Prostate gland (tissue), 2 donors: ENCODE measurements at places on chromosomes 2 and 18. TPM values are rescaled to one million over a fixed set of nuclear protein-coding genes. Genes with fewer than 3 reads are reported as not detected.

The RAD51AP2 gene
- total RNA-seq = not detected

DNA sequence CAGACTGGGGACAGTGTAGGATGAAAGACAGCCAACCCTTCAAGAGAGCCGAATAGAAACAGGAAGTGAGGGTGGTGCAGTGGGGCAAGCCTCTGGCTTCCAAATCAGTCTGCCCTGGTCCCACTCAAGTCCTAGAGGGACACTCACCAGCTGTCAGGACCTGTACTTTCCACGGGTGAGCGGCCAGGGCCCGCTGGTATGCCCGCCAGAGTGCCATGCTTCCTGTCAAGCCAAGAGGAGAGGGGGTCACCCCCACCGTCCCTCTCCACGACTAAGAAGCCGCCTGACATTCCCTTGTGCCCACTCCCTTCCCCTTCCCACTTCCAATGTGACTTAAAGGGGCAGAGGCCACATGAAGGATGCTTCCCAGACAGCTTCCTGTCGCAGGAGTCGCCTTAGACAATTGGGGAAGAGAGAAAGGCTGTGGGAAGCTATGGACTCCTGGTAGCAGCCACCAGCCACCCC lies 564 bp downstream of the MPV17 start:
- peaks cover 10% of the 10 kb centered on the region for H3K4me1 ChIP-seq
- DNase-seq = no peak
- peaks cover 3% of the 10 kb centered on the region for H3K36me3 ChIP-seq
- H3K27me3 ChIP-seq = no peaks in the 10 kb centered on the region

The FEV gene
- total RNA-seq = 25.9 TPM

GRCh38 chr2:47036489-47036769 lies 118.7 kb downstream of the STPG4 start:
- H3K36me3 ChIP-seq = no peaks in the 10 kb centered on the region
- DNase-seq = no peak
- no peak overlapping the region for H3K4me3 ChIP-seq

DNA sequence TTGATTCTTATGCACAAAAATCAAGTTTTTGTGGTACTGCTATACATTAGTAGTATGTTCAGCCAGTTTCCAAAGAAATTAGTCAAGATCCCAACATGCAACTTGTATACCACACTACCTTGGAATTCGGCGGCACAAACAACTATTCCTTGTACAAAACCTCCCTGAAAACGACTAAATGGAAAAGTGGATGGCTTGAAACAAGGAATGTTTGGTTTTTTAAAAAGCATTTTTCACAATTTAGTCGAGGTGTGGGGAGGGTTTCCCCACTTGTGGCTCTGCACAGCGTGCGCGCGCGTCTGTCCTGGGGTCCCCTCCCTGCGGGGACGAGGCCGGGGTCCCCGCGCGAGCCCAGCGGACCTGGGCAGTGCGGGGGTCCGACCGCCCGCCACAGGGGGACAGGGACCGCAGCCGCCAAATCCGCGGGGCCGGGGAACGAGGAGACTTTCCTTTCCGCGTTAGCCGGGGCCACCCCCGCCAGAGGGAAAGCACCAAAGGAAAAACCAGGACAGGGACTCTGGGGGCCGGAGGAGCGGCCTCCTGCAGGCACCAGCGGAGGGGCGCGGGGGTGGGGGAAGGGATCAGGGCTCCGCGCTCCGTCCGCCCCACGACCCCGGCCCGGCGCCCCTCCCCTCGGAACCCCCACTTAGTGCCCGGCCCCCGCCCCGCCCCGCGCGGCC lies 534 bp upstream of the SOCS6 start:
- H3K4me1 ChIP-seq = peaks cover 6% of the 10 kb centered on the region
- peak; percentile 24 for DNase-seq
- peak overlapping the region; percentile 72 for H3K4me3 ChIP-seq
- H3K36me3 ChIP-seq = no peaks in the 10 kb centered on the region

- H3K4me3 ChIP-seq = no peak overlapping the region
- H3K27ac ChIP-seq = no peak overlapping the region
- no peak for DNase-seq
- no peaks in the 10 kb centered on the region for H3K27me3 ChIP-seq
Measured at GRCh38 chr2:20985062-20985461, 58.8 kb downstream of the APOB start.

DNA sequence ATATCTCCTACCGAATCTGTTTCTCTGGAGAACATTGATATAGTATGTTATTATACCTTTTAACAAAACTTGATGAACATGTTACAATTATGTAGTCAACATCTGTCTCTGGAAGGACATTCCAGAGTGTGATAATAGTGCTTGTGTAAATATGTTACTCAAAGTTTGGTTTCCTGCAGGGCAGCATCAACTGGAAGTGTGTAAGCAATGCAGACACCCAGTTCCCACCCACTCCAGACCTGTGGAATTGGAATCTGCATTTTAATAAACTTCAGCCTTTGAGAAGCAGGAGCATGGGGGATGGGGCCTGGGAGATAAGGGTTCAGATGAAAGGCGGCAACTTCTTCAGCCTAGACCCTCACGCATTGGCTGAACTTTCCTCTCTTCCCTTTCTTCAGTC lies 398.9 kb downstream of the RND3 start:
- no peak overlapping the region for H3K27ac ChIP-seq
- DNase-seq = no peak
- H3K36me3 ChIP-seq = no peaks in the 10 kb centered on the region
- no peaks in the 10 kb centered on the region for H3K27me3 ChIP-seq

DNA sequence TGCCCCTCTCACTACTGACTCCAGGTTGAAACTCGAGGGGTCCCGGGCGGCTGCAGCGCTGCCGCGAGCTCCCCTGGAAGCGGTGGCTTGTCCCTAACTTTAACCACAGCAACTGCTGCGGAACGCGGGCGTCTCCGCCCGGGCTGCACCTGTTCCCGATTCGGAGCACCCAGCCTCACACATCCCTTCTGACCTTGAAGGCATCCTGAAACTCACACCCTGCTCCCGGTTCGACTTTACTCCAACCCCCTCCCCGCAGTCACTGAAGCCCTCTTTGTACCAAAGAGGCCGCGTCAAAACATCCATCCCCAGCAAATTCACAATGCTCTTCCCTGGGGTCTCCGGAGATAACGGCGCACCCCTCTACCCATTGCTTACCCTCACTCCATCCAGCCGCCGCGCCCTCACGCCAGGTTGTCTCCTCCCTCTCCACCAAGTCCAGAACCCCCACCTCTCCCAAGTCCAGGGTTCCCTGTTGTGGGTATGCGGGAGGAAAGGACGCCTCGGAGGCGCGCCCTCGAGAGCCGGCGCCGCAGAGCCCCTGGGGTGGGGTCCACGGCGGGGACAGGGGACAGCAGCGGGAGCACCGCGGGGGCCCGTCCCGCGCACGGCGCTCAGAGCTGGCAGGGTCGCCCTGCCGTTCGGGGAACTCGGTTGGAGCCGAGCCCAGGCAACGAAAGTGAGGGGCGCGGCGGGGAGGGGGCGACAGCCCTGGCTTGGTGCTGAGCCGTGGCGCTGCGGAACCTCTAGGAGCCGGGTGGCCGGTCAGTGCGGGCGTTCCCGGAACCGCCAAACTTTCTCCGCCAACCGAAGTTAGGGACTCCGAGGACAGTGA lies 934 bp downstream of the MYO5B start:
- H3K36me3 ChIP-seq = no peaks in the 10 kb centered on the region
- H3K4me1 ChIP-seq = no peaks in the 10 kb centered on the region
- H3K27me3 ChIP-seq = no peaks in the 10 kb centered on the region
- peak overlapping the region; percentile 76 for H3K4me3 ChIP-seq
- no peak for DNase-seq

DNA sequence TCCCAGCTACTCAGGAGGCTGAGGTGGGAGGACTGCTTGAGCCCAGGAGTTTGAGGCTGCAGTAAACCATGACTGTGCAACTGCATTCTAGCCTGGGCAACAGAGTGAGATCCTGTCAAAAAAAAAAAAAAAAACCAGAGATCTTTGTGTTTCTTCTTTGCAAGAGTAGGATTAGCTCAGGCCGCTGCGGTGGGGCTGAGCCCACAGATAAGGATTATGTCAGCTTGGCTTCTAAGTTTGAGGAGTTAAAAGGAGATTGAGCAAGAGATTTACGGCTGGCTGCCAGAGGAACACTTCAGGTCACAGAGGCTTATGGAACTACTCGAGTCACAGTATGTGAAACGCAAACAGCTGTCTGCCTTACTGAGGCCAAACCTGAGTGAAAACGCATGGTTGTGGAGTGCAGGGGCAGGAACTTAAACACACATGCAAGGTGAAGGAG lies 146.7 kb upstream of the L3MBTL4 start:
- no peaks in the 10 kb centered on the region for H3K27me3 ChIP-seq
- no peak for DNase-seq
- no peaks in the 10 kb centered on the region for H3K4me1 ChIP-seq
- H3K36me3 ChIP-seq = no peaks in the 10 kb centered on the region
- H3K27ac ChIP-seq = no peak overlapping the region

DNA sequence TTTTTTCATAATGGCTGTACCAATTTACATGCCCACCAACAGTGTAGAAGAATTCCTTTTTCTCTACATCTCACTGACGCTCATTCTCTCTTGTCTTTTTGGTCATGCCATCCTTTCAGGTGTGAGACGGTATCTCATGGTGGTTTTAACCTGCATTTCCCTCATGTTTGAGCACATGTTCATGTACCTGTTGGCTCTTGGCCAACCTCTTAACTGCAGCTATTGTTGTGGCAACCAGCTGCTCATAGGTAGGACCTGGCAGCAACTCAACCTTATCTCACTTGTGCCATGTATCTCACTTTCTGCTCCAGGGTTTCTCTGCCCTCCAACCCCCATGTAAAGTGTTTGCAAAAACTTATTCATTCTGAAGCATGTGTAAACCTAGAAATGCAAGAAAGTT lies 167.5 kb downstream of the UPP2 start:
- no peak overlapping the region for H3K27ac ChIP-seq
- H3K36me3 ChIP-seq = no peaks in the 10 kb centered on the region
- H3K4me3 ChIP-seq = no peak overlapping the region

- no peaks in the 10 kb centered on the region for H3K27me3 ChIP-seq
- DNase-seq = no peak
- H3K36me3 ChIP-seq = no peaks in the 10 kb centered on the region
- no peak overlapping the region for H3K27ac ChIP-seq
- no peaks in the 10 kb centered on the region for H3K4me1 ChIP-seq
Measured at GRCh38 chr2:30732876-30733275, 74.4 kb downstream of the CAPN13 start.

The CXCR1 gene
- total RNA-seq = 0.28 TPM

The SPC25 gene
- total RNA-seq = 0.91 TPM

DNA sequence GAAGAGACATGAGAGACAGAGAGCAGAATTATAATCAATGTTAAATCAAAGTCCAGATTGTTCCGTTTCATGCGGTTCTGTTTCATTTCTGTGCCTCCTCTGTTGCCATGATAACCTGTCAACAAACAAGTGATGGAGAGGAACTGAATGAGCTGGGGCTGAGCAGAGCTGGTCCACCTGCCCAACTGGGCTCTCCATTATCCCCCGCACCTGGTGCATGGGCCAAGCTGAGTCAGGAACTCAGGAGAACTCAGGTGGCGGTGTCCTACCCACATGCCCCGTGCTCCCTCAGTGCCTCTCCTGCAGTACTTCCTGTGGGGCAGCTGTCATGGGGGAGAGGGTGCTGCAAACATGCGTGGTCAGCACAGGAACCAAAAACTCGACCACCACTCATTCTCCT lies 178.8 kb downstream of the TTC32 start:
- H3K27me3 ChIP-seq = no peaks in the 10 kb centered on the region
- H3K36me3 ChIP-seq = no peaks in the 10 kb centered on the region
- no peak for DNase-seq
- no peaks in the 10 kb centered on the region for H3K4me1 ChIP-seq
- no peak overlapping the region for H3K4me3 ChIP-seq

The SERPINB5 gene
- total RNA-seq = 7.3 TPM

- H3K4me3 ChIP-seq = peak overlapping the region; percentile 12
- H3K36me3 ChIP-seq = no peaks in the 10 kb centered on the region
- H3K27me3 ChIP-seq = no peaks in the 10 kb centered on the region
- peak overlapping the region; percentile 42 for H3K27ac ChIP-seq
Measured at GRCh38 chr18:54946149-54946581, 13.1 kb downstream of the CCDC68 start.

GRCh38 chr2:20416723-20417122 lies 30.2 kb upstream of the RHOB start:
- DNase-seq = no peak
- H3K4me3 ChIP-seq = no peak overlapping the region
- H3K36me3 ChIP-seq = no peaks in the 10 kb centered on the region

The PJVK gene
- total RNA-seq = 0.91 TPM

DNA sequence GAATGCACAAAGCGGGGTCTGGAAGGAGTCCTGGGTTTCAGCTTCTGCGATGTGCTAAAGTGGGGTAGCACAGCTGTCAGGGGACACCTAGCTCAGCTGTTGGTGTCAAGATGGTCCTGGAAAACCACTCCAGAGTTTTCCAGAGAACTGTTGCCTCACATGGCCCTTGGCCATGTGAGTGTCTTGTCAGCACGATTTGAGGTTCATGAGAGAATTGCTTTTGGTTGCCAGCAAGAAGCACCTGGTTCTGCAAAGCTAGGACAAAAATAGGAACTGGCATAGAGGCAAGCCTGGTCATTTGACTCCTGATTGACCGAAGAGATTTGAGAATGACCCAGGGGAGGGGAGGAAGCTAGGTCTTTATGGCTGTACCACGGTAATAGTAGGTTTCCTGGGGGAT lies 50.4 kb upstream of the CTLA4 start:
- no peaks in the 10 kb centered on the region for H3K36me3 ChIP-seq
- H3K4me1 ChIP-seq = no peaks in the 10 kb centered on the region
- H3K27ac ChIP-seq = no peak overlapping the region
- no peak overlapping the region for H3K4me3 ChIP-seq
- DNase-seq = no peak

DNA sequence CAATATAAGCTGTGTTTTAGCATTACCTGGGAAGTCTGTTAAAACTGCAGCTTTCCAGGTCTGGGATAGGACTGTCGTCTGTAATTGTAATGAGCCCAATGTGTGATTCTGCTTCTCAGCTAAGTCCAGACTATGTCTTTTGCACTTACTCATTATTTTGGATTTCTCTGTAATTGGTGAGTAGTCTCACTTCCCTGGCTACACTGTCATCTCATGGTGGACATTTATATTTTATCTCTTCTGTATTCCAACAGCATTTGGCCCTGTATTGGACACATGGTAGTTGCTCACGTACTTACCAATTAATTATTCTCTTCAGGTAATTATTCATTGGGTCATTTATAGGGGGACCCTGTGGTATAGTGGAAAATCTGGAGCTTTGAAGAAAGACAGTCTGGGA lies 28.0 kb downstream of the LHCGR start:
- no peak overlapping the region for H3K4me3 ChIP-seq
- no peak overlapping the region for H3K27ac ChIP-seq
- no peaks in the 10 kb centered on the region for H3K27me3 ChIP-seq
- no peaks in the 10 kb centered on the region for H3K4me1 ChIP-seq
- no peak for DNase-seq

The STK11IP gene
- 18.3 TPM for total RNA-seq

The PID1 gene
- 21.0 TPM for total RNA-seq
